ENCODE measurements at places on chromosomes 13 and 19.

DNA sequence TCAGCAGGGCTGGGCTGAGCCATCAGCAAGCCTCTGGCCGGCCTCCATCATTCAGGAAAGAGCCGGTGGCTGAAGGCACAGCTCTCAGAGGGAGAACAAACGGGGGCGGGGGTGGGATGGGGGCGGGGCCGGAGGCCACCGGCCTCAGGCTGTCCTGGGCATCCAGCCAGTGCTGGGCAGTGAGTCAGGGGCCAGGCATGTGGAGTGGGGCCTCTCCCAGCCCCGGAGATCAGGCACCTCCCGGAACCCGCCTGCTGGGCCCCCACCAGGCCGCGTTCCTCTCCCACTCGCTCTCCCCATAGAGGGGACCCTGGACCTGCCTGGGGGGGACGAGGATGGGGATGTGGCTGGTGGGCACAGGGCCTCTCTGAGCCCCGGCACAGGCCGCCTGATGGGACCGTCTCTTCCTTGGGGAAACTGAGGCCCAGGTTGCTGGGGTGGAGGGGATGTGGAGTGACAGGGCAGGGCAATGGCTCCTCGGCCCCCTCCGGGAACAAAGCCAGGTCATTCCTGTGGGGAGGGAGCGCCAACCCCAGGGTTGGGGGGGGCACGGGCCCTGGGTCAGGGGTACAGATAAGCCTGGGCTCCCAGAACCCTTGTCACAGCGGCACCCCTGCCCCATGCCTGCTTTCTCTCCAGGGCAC lies 12.9 kb downstream of the SPC24 start:
- DNase-seq: no peak

GRCh38 chr19:46766569-46767317 lies 20.5 kb upstream of the STRN4 start:
- DNase-seq: no peak

GRCh38 chr13:99342723-99343315 lies 35.6 kb upstream of the GPR183 start:
- no peak for DNase-seq

DNA sequence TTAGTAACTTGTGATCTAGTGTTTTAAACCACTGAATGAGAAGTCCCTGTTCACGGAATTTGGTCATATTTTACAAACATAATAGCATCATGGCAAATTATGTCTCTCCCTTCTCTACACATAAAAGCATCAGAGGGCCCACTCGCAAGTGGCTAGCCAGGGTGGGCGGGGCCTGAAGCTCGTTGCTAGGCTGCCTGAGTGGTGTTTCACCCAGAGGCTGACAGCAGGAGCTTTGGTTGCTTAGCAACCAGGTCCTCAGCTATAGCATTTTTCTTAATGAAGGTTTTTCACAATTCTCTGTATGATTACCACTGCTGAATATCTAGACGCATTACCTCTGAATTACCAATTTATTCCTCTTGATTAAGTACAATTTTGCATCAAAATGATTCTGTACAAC lies 126.5 kb downstream of the NALCN start:
- no peak for DNase-seq

DNA sequence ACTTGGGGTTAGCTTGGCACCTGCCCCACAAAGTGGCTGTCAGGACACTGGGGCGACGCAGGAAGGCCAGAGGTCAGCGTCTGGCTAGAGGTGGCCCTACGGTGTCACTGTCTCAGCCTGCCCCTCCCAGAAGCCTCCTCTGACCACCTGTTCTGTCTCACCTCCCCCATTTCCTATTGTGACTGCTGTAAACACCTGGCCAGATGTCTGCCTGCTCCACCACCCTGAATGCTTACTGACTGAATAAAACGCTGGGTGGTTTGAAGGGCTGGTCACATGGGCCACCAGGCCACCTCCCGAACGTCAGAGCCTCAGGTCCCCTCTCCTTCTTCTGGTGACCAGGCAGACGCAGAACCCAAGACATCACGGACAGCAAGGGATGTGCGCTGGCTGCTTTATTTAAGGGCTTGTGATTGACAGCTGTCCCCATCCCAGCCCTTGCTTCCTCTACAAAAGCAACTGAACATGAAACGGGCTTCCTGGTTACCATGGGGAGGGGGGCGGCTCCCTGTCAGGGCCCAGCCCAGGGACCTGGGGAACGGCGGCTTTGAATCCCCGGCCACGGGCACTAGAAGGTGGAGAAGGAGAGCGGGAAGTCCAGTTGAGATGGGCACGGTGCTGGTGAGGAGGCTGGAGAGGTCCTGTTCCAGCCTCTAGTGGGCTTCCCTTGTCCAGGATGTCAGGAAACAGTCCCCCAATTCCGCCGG lies 6.2 kb downstream of the ELOF1 start:
- no peak for DNase-seq

- no peak for DNase-seq
These were observed 54.5 kb downstream of the TSSK6 start for GRCh38 chr19:19460761-19461265.

GRCh38 chr13:43339805-43340550 lies 316.6 kb downstream of the DNAJC15 start:
- DNase-seq: no peak

DNA sequence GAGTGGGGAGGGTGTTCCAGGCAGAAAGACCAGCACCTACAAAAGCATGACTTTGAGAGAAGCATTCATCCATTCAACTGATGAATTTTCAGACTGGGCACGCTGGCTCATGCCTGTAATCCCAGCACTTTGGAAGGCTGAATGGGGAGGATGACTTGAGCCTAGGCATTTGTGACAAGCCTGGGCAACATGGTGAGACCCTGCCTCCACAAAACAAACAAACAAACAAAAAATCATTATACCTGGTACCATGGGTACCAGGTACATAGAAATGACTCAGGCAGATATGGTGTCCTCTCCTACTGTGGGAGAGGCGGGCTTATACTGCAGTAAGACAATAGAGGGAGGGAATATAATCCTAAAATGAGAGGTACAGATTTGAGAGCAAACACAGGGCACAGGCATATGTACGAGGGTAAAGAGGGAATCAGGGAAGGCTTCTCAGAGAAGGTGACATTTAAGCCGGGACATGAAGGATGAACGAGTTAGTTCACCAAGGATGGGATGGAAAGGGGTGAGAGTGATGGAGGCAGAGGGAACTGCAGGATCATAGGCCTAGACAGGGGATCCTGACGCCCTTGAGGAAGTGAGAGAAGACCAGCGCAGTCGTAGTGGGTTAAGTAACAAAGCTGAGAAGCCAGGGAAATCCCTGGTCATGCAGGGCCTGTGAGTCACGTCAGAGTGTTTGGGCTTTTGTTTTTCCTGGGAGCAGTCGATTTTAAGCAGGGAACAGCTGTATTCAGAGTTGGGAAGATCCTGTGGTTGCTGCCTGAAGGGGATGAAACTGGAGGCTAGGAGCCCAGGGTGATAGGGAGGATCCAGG lies 2.9 kb downstream of the CYP2S1 start:
- DNase-seq: no peak

DNA sequence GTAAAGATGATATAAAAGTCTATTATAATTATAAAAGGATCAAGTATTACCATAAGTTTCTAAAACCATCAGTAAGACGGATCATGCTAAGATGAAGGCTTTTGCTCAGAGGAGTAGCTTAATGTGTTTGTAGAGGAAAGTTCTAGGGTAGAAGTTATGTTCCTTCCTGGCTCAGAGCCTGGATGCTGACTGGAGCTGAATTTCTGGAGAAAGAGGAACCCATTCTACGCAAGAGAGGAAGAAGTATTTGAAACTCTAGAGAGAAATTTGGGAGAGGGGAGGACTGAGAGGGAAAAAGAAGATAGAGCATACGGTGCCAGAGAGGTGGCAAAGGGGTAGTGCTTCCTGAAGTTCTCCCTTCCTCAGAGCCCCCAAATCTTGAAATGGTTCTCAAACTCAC lies 51.4 kb upstream of the SGCG start:
- DNase-seq: no peak

DNA sequence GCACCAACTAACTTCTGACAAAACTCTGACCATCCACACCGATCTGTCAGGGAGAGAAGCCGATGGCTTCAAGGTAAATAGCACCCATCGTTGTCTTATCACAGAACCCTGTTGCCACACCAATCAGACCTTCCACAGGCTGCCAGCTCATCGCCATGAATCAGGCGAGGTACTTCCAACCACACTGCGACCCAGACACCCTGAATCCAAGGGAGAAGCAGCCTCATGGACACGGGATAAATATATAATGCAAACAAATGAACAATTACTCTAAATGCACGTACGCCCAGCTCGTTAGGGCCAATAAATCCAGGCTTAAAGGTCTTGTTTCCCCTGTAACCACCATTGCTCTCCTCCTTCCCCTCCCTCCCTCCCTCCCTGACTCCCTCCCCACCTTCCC lies 20.8 kb downstream of the RANBP3 start:
- no peak for DNase-seq

- no peak for DNase-seq
These were observed 43.8 kb upstream of the USP29 start for GRCh38 chr19:57075801-57076492.

DNA sequence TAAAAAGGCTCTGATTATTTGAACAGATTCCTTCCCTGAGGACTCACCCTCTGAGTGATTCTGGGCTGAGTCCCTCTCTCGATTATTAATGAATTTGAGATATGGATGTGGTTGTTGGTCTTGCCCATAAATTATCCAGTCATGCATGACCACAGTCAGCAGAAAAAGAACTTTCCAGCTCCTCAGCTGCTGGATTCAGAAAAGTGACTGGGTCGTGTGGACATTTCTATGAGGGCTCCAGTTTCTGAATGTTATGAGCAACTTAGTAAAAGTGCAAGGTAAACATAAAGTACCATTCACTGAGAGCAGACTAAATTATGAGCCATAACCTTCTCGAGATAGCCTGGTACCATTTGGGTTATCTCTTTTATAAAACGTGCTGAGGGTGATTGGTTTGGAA lies 100.1 kb upstream of the CLDN10 start:
- no peak for DNase-seq

DNA sequence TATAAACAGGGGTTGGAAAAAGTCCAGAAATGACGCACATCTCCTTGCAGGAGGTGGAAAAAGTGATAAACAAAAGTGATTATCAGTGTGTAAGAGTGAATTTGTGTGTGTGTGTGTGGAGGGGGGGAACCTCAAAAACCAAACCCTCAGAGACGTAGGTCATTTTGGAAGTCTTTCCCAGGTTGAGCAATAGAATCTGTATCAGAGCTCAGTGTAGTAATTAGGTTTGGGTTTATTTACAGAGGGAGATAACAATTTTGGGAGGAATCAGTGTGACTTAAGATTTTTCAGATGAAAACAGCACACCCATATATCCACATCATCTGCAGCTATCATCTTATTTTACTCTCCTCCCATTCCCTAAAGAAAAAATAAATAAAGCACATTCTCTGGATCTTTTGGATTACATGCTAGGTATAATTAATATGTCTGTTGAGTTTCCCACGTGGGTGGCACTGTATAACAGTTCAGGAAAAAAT lies 406.4 kb downstream of the FGF9 start:
- no peak for DNase-seq

DNA sequence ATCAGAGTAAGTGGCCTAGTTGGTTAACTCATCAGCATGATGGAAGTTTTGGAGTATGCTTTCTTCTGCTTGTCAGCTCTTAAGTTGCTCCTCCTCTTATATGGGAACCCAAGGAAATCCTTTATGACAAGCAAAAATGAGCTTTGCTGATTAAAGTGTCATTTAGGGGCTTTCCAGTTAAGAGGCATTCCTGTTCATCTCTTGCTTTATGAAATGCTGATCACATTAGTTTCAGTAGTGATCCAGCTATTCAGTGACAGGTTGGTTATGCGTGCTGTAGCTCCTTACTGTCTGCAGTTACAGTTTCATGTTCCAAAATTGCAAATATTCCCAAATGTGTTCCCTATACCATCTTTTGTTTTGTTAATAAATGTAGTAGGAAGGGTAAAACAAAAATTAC lies 146.6 kb downstream of the CDK8 start:
- DNase-seq: no peak

DNA sequence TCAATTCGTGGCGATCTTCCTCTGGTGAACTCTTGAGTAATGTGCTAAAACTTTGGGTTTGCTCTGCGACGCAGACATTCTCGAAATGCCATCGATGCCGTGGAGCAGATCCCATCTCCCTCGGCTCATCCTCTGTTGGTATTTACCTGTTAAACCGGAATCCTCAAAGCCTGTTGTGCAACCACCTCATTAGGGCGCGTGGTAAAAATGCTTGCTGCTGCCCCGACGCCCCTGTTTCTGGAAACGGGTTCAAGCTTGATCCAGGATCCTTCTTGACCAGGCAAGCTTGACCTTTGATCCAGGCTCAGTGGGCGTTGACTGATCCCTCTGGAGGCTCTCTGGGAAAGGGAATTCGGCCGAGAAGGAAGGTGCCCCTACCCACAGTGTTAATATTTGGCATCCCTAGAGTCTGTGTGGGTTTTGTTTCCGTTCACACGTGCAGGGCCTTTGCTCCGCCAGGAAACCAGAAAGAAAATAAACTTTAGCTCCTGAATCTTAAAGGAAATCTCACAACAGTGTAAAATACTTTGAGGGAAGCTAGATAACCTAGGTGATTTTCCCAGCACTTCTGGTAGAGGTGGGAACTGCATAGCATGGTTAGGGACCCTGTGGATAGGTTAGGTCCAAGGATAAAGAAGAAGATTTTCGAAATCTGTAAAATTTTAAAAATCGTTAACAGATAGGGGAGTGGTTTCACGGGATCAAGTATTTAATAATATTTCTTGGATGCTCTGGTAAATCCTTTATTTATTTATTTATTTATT lies 1.1 kb downstream of the LSM14A start:
- no peak for DNase-seq

DNA sequence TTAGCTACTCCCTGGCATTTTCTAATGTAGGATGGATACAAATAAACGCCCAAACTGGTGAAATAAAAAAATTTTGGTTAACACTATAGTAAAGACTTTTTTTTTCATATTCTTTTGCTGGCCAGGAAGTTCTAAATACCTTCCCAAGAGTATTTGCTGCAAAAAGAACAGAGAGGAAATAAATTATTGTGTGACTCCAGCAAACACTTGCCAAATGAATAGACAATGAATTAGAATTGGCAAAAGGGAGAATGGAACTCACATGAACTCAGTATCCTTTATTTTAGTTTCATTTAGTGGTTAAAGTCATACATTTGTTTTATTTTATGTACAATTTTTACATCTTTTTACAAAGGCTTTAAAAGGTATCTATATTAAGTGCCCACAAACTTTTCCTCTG lies 58.1 kb downstream of the LACC1 start:
- DNase-seq: no peak

DNA sequence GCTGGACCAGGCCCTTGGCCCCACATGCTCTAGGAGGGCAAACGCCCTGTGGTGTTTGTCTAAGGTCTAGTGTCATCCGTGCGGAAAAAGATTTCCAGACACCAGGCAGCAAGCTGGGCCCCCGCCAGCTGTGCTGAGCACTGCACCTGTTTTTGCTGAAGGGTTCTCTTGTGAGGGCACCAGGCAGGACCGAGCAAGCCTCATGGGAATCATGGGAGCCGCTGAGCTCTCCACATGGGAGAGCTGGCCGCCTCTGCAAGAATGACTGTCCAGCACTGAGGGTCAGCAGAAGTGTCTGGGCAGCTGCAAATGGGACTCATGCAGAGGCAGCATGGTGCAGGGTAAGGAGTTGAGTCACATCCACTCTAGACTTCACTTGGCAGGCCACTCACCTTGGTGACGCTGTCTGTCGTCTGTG lies 12.0 kb downstream of the B3GNT8 start:
- no peak for DNase-seq

- DNase-seq: no peak
These were observed 934 bp downstream of the N4BP2L2 start for GRCh38 chr13:32537580-32538142.

All from GM18507 (cell line).